ENCODE measurements at places on chromosomes 13 and 19.

DNA sequence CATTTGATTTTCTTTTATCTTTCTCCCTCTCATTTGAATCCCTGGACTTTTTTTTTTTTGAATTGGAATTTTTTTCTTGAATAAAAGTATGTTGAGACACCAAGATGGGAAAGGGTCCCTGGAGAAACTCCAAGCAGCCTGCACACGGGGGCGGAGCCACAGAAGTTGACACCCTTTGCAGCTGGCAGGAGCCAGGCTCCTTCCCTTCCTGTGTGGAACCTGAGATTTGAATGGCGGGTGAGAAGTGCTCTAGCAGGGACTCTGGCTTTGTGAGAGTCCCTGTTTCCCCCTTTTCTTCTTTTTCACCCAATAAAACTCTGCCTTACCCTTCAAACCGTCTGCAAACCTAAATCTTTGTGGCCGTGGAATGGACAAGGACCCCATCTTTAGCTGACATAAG lies 1381.0 kb upstream of the MIR17HG start:
- no peak for DNase-seq

DNA sequence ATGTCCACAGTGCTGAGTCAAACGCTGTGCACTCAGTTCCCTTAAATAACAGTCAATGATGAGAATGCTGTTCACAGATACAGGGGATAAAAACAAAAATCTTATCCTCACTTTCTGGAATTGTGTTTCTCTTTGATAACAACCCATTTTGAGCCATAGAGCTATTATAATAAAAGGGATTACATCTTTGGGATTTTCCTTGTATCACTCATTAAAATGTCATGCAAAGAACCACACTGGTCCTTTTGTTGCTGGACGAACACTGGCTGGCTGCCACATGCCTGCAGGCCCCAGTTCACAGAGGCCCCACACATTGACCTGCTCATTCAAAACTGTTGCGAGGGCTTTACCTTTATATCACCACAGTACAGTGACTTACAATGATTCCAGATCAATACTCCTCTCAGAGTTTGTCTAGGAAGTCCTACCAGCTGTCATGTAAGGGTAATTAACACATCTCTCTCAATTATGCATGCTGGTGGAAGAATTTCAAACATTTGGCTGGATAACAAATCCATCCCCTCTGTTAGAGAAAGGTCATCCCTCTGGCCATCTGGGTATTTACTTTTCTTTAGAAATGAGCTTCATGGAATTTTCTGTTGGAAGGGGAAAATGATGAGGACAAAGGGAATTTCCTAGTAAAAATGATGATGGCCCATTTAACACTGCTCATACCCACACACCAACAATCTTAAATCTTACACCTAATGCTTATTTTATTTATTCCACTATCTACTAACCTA lies 85.9 kb downstream of the MBNL2 start:
- DNase-seq: no peak

DNA sequence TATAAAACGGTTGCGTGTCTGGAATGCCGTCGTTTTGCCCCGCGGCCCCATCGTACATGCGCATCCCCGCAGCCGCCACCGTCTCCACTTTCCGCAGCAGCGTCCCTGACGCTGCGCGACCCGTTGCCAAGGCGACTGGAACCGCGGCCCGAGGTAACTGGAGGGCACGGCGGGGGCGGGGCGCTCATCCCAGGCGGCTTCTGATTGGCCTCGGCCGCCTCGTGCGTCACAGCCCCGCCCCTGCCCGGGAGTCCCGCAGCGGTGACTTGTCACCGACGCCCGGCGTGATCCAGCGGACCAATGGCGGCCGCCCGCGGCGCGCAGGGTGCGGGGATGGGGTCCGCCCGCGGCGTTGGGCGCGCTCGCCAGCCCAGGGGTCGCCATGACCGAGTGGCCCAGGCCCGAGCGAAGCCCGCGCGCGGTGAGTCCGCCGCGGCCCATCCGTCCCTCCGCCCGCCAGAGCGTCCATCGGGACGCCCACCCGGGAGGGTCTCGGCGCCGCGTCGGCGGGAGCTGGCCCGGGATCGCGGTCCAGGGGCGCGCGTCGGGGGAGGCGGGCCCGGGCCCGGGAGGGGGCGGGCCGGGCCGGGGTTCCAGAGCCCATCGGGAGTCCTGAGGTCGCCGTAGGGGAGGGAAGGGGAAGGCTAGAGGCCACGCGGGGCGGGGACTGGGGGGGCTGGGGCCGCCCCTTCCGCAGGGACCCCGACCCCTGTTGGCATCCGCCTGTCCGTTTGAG lies at the start of gene ZSCAN1:
TSS of gene ZSCAN1 (plus strand) at position 285 of the 736 bp plus-strand sequence. CDS start 3,812 bp downstream, outside the sequence.
- DNase-seq: no peak

DNA sequence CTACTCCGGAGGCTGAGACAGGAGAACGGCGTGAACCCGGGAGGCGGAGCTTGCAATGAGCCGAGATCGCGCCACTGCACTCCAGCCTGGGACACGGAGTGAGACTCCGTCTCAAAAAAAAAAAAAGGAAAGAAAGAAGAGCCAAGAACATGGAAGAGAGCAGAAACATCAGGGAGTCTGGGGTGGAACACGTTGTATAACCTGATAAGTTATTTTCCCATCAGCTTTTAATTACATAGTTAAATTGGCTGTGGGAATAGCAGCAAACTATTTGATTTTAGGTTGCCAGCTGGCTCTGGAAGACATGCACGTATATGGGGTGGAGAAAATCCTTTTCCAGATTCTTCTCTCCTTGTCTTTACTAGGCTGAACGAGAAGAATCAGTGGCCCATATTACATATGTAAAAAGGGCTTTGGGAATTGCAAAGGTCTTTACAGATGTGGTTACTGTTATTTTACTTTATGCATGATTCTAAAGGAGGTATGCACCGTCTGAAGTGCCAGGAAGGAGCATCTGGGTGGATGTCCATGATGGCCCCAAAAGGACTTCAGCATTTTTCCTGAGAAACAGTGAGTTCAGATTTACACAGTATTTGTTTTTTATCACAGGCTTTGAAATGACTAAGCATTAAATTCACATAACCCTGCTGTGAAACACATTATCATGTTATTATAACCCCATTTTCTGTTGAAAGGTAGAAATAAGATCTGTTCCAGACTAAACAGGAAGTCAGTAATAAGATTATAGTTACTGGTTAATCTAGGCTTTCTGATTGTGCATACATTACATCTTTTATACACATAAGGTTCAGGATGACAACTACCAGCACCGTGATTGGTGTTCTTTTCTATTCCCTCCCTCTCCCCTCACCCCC lies 4.6 kb upstream of the NAA16 start:
- DNase-seq: no peak

DNA sequence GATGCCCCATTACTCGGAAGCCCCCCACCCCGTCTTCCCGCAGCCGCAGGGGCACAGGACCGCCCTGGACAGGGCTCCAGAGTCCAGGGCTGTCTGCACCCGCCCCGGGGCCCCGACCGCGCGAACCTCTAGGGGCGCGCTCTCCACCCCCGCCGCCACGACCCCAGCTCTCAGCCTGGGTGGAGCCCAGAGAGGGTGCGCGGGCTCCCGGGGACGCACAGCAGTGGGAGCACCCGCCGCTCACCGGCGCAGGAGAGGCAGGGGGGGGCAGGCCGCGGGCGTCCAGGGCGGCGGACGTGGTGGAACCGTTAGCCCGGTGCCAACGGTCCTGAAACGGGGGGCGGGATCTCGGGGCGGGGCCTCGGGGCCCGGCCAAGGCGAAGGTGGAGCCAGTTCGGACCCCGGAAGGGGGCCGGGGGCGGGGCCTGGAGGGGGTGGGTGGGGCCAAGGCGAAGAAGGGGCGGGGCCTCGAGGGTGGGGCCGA lies at the start of gene ATP8B3:
TSS of gene ATP8B3 (minus strand) at position 335 of the 484 bp plus-strand sequence. CDS start 540 bp downstream, outside the sequence.
- no peak for DNase-seq

- DNase-seq: no peak
These were observed 100.3 kb downstream of the ITGBL1 start for GRCh38 chr13:101552786-101553185.

DNA sequence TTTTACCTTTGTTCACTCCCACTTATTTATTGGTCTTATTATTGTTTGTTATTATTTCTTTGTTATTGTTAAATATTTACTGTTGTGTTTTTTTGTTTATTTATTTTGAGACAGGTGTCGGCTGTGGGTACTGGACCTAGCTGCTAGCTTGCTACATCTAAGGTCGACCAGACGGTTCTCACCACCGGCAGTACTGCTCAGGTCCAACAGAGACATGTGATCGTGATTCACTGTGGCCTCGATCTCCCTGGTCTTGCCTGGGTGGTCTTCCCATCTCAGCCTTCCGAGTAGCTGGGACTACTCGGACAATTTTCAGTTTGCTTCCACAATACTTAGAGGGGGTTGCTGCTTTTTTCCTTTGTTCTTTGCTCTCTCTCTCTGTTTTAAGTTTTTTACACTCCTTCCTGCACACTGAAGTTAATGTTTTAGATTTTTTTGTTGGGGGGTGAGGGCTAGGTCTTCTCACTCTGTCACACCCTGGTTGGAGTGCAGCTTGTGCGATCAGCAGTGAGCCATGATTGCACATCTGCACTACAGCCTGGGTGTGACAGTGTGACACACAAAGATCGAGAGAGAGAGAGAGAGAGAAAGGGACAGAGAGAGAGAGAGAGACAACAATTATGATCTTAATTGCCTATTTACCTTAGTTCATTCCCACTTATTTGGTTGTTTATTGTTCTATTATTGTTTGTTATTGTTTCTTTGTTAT lies 1432.4 kb downstream of the UQCRFS1 start:
- DNase-seq: no peak

Data from NCI-H2081 (cell line).